ENCODE measurements at places on chromosomes 1 and 21.

- DNase-seq = peak; percentile 94
Measured at GRCh38 chr1:1063945-1064831, 9.9 kb downstream of the RNF223 start.

GRCh38 chr1:26986658-26987057, 6.8 kb upstream of the TRNP1 start:
- DNase-seq = no peak

GRCh38 chr1:185487936-185488335, 170.9 kb upstream of the IVNS1ABP start:
- no peak for DNase-seq

- DNase-seq = no peak
Measured at GRCh38 chr1:38578271-38578951, 281.2 kb downstream of the RRAGC start.

- no peak for DNase-seq
Measured at GRCh38 chr1:230100932-230101331, 33.9 kb downstream of the GALNT2 start.

DNA sequence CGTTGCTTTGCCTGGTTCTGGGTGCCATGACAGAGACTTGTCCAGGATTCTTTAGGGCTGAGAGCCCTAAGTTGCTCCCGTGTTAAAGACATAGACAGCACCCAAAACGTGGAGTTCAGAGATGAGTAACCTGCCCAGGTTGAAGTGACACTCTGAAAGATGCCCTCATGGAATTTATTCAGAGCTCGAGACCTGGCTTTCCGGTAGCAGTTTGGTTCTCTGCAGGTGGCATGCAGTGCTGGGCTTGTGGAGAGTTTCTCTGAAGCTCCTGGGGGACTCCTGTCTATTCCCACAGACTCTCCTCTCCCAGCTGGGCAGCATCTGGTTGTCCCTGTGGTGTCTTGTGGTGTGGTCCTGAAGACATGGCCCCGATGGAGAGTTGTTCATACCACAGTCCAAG, 241.0 kb downstream of the RHOU start:
- DNase-seq = no peak

DNA sequence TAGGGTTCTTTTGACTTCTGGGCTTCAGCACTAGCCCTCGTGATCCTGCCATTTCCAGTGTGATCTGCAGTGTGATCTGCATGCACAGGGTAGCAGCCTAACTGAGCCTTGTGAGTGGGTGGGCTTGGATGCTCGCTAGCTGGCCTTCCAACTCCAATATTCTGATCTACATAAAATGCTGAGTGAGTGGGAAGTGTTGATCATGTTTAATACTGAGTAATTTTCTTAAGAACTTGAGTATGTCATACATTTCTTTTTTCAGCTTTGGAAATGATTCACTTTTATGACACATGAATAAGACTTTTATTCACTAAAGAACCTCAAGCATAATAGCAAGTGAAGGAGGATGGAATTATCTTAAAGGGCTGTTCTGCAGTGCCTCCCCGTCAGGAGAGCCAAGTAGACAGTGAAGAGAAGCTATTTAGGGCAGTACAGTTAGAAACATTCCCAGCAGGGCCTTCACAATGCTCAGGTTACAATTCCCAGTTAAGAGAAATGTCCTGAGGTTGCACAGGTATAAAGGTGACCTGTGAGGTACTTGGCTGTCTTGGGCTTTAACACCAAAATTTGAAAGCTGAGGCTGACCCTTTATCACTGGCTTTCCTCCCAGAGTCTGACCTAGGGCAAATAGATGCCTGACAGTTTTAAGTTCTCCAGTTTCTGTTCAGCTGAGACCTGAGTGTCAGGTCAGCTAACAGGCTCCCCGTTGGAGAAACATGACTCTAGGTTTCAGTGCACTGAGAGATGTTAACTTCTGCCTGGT, 29.1 kb upstream of the LRRC8C start:
- DNase-seq = peak; percentile 53

DNA sequence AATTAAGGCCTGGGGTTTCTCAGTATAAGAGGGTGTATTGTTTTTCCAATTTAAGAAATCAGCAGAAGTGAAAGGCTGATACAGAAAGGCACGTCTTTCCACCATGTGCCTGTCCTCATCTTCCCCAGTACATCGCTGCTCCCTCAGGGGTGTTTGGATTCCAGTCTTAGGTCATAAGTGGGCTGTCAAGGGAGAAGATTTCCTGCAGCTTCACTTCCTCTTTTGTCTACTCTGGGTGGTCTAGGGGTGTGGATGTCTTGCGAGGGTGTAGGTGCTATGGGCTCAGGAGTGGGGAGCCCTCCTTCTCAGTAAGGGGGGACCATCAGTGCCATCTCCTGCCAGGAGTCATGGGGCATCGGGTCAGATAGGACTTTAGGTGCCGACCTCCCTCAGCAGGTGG, 999.8 kb upstream of the NCAM2 start:
- no peak for DNase-seq

- DNase-seq = no peak
Measured at GRCh38 chr1:100354971-100355394, 2.7 kb downstream of the CDC14A start.

DNA sequence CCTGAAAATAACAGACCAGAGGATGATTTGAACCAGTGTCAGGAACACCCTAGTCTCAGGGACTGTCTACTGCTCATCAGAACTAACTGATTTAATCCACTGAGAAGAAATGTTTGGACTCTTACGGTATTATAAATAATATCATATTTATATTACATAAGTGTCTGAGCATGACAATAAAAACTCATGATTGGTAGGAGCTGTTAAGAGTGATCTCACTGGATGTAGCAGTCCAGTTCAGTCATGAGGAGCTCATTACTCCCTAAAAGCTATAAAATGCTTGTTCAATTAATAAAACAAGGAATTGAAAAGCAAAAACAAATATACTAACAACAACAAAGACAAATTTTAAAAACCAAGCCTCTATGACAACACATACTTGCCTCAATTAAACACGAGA, 68.8 kb upstream of the BCL9 start:
- no peak for DNase-seq

- DNase-seq = no peak
Measured at GRCh38 chr1:196114193-196114592, 494.0 kb downstream of the KCNT2 start.

- DNase-seq = no peak
Measured at GRCh38 chr1:8211251-8211882, 106.5 kb upstream of the SLC45A1 start.

DNA sequence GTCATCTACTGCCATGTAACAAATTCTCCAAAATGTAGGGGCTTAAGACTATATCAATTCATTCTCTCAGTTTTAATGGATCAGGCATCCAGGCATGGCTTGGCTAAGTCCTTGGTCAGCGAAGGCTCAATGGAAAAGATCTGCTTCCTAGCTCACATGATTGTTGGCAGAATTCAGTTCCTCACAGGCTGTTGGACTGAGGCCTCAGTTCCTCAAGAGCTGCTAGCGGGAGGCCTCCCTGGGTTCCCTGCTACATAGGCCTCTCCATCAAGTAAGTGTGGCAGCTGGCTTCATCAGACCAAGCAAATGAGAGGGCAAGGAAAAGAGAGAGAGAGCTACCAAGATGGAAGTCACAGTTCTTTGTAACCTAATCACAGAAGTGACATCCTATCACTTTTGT, 19.6 kb upstream of the EYA3 start:
- no peak for DNase-seq

DNA sequence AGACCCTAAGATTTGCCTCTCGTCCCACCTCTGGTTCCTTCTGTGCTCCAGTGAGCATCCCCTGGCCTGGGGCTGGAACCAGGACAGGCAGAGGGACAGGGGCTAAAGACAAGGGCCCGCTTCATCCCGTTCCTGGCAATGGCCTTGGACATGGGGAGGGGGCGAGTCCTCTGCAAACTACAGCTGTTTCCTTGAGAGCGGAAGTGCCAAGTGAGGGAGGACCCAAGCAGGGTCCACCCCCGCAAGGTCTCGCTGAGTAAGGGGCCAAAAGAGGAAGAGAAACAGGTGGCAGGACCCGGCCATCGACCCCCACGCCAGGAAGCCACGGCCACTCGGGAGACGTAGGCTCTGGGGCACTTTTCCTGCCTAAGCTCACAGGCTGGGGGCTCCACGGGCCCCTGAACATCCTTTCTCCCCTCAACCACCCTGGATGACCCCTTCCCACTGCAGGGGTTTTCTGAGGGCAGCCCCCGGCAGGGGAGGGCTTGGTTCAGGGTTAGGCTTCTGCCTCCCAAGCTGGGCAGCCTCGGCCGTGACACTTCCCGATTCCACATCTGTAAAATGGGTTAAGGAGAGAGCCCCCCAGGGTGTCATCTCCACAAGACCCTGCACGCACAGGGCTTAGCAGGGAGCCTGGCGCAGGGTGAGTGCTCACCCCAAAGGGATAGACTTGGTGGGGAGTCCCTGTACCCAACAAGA, 17.9 kb upstream of the PLEKHG5 start:
- no peak for DNase-seq

- no peak for DNase-seq
Measured at GRCh38 chr1:9293533-9294404, 1.1 kb downstream of the SPSB1 start.

- no peak for DNase-seq
Measured at GRCh38 chr1:236039740-236040685, 24.9 kb downstream of the NID1 start.

- no peak for DNase-seq
Measured at GRCh38 chr1:30286241-30286987, 437.0 kb downstream of the MATN1 start.

- no peak for DNase-seq
Measured at GRCh38 chr1:36092166-36092797, 3.6 kb downstream of the ADPRS start.

DNA sequence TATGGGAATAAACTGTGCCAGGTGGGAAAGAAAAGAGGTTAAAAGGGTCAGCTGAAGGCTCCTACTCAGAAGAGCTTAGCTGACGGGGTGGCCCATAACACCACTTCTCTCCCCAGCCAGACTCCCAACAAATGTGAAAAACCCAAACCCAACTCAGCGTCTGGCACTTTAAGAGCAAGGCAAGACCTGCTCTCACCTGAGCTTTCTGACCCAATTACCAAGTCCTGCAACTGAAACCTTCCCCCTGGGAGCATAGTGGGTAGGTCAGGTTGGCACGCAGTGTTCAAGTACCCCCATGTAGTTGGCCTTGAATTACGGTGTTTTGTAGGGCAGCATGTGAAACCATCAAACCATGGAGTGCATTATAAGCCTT, 3.2 kb downstream of the IRF6 start:
- no peak for DNase-seq

DNA sequence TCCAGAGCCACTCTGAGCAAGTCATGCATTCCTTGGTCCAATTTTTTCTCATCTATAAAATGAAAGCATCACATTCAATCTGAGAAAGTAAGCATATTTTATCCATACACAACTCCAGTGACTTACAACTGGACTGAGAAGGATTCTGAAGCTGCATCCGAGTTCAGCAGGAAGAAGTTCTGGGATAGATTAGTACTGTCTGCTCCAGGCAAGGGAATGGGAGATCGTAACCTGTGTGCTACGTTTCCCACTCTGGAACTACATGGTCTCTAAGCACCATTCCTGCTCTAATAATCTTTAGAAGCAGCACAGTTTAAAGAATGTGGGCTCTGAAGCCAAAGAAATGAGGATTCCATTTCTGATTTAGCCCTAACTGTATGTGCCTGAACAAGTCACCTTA, 79.4 kb downstream of the LACTBL1 start:
- no peak for DNase-seq

DNA sequence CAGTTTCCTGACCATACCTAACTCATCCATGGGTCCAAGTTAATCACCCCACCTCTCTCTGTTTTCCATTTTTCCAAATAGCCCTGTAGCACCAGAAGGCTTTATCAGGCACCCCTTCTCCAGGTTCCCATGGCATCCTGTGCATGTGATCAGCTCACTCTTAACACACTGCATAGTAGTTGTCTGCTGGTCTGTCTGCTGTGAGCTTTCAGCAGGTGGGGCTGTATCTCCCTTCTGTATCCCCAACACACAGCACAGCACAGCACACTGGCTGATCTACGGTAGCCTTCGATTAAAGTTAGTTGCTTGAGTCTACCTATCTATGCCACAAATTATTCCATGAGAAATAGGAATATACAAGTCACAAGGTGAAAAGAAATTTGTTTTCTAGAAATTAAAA, 54.3 kb upstream of the C1orf198 start:
- DNase-seq = no peak

GRCh38 chr1:9302745-9303524, 10.2 kb downstream of the SPSB1 start:
- no peak for DNase-seq

GRCh38 chr1:87034351-87034750, 119.9 kb downstream of the HS2ST1 start:
- no peak for DNase-seq

GRCh38 chr1:26542771-26543451, 13.3 kb downstream of the RPS6KA1 start:
- no peak for DNase-seq

DNA sequence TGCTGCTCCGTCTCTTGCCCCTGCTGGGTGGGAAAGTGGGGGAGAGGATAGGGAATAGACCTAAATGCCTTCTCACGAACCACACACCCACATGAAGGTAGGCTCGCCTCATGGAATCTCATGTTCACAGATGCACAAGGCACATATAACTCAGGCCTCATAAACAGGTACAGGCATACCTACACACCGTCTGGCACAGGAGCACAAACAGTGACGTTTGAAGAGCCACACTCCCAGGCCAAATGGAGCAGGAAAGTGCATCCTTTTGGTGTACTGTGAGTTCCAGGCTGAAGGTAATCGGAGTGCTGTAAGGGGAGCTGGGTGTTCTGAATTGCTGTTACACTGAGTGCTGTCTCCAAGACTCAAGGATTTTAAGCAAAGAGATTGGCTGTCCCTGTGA, 13.1 kb downstream of the UTP11 start:
- no peak for DNase-seq

- DNase-seq = no peak
Measured at GRCh38 chr1:24317956-24318614, 1.1 kb upstream of the GRHL3 start.

- DNase-seq = no peak
Measured at GRCh38 chr1:30844631-30845030, 63.9 kb downstream of the SDC3 start.

DNA sequence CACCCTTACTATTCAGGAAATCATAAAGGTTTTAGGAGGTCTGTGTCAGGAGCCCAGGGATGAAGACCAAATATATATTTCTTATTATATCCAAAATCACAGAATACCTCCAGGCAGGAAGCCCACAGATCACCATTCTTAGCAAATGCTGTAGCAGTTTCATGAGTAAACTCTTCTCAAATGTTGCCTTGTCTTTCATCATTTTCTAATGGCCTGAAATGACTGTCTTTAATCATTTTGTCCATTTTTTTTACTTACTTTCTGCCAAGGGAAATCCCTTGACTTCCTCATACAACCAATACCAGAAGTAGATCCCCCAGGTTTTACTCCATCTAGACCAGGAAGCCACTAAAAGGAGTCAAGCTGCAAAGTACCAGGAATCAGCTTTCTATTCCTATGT, 32.4 kb downstream of the PSMG1 start:
- no peak for DNase-seq

DNA sequence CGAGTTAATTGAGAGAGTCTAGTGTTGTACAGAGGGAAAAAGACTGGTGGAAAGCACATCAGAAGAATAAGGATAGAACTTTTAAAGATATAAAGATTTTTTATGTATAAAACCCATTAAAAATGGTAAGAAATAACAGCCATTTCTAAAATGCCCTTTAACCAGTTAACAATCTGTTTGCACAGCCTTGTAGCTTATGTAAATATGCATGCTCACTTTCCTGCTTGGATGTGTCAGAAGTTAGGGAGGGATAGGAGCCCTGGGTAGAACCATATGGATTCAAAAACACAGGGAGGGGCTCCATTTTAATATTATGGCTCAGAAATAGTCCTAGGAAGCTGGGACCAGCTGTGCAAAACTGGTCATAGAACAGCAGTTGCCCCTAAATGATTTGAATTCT, 4.5 kb upstream of the EDEM3 start:
- no peak for DNase-seq

Measured in stimulated activated CD8-positive, alpha-beta memory T cell treated with anti-CD3 and anti-CD28 coated beads, Interleukin-7, amount 100 ng/mL, for 48 hours (primary cell).